Activated gamma-delta T cell treated with Interleukin-2 at 50 U/mL for 16 hours (primary cell): ENCODE measurements at places on chromosomes 4 and X.
A peak's percentile ranks its signal among the peaks of the same experiment; 100 is the strongest.

GRCh38 chr4:89823416-89823815, 13.5 kb downstream of the SNCA start:
- DNase-seq = no peak

DNA sequence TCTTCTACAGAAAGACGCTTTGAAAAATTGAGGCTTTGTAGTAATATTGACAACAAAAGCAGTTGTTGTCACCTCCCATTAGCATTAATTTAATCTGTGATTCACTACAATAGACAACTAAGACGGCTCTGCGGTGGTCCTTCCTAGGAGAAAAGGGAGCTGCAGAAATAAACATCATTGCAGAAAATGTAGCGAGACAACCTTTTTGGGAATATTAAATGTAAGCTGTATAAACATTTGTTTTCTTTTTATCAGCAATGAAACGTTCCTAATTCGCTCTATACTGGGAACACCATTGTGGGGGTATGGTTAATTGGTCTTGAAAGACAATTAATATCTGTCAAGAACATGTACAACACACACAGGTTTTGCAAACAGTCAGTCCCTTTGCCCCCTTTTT, 583.3 kb upstream of the TENM3 start:
- no peak for DNase-seq

- DNase-seq = no peak
Observed at GRCh38 chrX:15465347-15465746, 27.8 kb downstream of the PIR start.

- no peak for DNase-seq
Observed at GRCh38 chr4:134999169-134999568, 797.6 kb upstream of the PABPC4L start.

GRCh38 chr4:167868163-167868562, 224.2 kb upstream of the ANXA10 start:
- no peak for DNase-seq

- DNase-seq = no peak
Observed at GRCh38 chrX:71166461-71166860, 21.8 kb downstream of the NLGN3 start.

DNA sequence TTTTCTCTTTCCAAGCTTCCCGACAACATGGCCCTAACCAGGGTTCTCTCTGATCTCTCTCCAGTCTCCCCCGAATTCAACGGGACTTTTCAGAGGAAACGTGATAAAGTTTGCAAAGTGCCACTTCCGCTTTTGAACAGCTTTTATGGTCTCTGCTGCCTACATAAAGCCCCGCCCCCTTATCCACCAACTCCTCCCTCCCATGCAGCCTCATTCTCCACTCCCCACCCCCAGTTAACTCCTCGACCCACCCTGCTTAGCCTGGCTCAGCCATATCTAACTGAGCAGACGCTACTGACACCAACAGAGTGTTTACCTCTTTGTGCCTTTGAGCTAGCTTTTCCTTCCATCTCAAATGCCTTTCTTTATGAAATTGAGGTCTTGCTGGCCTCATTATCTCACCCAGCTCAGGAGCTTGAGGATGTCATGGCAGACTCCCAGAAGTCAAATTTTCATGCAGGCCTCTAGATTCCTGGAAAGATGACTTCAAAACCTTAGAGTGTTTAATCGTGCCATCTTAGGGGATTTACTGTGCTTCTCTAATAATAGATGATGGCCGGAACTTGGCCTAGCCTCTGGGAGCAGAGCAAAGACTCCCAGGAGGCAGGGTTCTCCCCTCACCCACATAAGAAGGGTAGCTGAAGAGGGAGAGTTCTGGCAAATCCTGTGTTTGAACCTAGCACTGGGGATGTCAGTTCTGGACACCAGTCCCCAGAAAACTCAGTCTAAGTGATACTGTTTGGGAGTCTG, 606.0 kb downstream of the BCOR start:
- DNase-seq = peak; percentile 14

GRCh38 chrX:20522420-20522819, 255.7 kb upstream of the RPS6KA3 start:
- DNase-seq = no peak

GRCh38 chr4:113222471-113222870, 173.0 kb downstream of the ANK2 start:
- no peak for DNase-seq

DNA sequence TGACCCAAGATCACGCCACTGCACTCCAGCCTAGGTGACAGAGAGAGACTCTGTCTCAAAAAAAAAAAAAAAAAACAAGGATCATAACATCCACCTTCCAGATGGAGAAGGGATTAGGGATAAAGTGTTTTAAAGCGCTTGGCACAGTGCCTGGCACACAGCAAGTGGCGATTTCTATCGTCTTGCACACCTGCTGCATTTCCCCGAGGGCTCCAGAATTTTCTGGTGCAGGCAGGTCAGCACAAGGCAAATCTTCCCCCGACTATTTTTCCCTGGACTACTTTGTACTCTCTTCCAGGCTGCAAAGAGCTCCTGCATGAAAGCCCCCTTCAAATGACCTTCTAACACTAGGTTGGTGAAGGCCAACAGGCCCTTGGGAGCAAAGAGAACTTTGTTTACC, 57.3 kb downstream of the APBB2 start:
- DNase-seq = no peak

- no peak for DNase-seq
Observed at GRCh38 chr4:53987761-53988171, 76.6 kb downstream of the CHIC2 start.

DNA sequence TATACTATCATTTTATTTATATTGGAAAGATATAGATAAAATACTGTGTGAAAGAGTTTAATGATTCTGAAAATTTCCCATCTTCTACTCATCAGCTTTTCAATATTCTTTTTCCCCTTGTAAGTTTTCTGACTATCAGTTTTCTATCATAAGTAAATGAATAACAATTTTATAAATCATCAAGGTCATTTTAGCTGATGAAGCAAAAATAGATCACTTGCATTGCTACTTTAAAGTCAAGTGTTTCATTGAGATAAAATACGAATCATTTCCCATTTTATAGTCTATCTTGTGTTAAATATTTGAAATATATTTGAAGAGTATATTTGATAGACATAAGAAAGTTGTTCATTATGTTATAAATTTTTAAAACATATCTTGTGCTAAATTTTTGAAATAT, 811.0 kb upstream of the GALNTL6 start:
- no peak for DNase-seq

- DNase-seq = no peak
Observed at GRCh38 chr4:75525086-75525485, 10.8 kb downstream of the THAP6 start.

- DNase-seq = no peak
Observed at GRCh38 chr4:6620296-6620695, 20.2 kb upstream of the MRFAP1 start.

- DNase-seq = no peak
Observed at GRCh38 chr4:163679189-163679588, 184.7 kb downstream of the TMA16 start.

DNA sequence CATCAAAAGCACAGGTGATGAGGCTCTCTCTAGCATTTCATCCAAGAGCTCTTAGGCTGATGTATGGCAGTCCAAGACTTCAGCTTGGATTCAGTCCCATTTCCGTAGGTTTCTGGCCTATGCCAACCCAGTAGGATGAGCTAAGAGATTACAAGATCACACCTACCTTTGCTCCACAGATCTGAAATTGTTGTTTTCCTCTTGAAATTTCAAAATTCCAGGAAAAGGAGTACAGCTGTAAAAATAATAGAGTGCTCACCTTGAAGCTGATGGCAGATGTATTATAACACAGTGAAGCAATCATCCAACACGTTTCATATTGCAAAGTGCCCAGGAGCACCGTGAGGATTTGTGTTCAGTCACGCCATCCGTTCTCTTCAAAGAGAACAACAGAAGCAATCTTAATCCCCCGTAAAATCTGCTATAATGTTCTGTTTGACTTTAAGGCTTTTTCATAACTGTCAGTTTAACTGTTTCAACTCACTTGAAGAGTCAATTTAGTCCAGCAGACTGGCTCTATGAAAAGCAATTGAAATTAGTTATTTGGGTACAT, 137.5 kb downstream of the CPE start:
- DNase-seq = no peak

DNA sequence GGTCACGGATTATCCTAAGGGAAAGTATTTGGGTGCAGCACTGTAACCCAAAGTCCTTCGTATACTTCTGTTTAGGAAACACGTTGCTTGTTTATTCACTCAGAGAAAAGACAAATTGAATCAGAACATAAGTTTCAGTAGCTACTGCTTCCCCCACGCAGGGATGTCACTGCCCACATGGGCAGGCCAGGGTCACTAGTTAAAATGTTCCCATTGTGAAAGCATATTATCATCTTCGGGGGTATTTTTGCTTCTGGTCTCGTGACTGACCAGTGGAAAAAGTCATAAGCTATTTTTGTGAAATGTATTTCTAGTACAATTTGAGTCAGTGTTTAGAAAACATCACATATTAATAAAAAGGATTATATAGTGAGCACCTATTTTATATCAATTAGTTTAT, 377.8 kb downstream of the PCDH7 start:
- no peak for DNase-seq

DNA sequence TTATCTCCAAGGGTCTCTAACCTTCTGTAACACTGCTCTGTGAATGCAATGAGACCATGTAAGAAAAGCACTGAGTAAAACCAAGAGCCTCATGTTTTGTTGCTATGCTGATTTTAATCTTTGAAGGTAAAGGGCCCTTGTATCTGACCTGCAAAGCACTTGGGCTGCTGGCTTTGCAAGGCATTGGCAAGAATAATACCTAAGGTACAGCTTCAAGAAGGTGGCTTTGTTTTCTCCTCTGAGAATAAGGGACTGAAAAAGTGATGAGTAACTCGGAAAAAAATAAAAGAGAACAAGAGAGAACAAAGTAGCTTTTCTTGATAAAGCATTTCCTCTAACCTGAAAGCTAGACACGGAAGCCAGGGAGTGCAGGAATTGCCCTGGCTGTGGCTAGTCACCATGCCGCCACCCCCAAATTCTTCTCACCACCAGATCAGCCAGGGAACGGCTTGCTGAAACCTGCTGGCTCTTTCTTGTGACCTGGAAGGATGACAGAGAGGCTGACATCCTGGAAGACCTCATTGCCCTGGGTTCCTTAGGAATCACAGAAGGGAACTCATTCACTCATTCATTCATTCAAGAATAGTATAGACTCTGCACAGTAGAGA, 41.8 kb upstream of the HS3ST1 start:
- no peak for DNase-seq

DNA sequence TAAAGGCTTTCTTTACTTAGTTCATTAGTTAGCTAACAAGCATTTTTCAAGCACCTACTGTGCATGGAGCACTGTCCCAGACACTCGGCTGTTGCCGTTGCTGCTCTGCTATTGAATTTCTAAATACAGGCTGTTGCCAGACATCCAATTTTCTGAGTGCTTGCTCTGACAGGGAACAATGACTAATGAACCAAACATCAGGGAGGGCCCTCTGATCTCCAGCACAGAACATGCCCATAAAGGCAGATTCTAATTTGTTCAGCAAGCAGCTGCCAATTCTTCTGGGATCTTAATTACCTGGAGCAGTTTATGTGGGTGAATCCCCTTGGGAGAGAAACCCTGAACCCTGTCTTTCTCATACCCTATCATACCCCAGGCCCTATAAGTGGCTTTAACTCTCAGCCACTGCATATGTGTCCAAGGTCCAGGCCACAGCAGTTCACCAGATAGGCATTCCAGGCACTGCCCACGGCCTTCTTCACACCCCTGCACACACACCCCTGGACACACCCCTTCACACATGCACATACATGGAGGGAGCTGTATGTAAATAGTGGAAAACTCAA, 27.9 kb downstream of the TSC22D3 start:
- DNase-seq = no peak

- DNase-seq = no peak
Observed at GRCh38 chr4:97868097-97868496, 275.2 kb downstream of the STPG2 start.

- peak; percentile 12 for DNase-seq
Observed at GRCh38 chr4:184503869-184504300, 29.5 kb upstream of the IRF2 start.

DNA sequence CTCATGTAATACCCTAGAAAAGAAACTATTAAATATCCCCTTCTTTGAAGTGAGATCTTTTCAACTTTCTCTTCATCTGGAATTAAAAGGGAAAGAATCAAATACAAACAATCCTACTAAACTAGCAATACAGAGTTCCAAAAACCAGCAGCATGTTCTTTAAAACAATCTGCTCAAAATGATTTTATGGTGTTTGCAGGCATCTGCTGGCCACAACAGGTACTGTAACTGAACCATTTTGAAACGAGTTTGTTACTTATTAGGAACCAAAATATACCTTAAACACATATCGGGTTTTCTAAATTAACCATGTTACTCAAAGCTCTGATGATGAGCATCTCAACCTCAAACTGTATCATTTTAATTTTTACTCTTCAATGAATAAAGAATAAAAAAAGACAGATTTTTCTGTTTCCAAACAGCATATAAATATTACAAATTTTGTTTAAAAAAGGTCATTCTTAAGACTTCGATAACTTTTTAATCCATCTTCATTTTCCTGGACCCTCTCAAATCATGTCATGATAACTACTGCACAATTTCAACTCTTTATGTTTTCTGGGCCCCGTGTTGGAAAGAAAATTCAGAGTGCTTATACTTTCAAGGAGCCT, 56.5 kb downstream of the ARAP2 start:
- no peak for DNase-seq

DNA sequence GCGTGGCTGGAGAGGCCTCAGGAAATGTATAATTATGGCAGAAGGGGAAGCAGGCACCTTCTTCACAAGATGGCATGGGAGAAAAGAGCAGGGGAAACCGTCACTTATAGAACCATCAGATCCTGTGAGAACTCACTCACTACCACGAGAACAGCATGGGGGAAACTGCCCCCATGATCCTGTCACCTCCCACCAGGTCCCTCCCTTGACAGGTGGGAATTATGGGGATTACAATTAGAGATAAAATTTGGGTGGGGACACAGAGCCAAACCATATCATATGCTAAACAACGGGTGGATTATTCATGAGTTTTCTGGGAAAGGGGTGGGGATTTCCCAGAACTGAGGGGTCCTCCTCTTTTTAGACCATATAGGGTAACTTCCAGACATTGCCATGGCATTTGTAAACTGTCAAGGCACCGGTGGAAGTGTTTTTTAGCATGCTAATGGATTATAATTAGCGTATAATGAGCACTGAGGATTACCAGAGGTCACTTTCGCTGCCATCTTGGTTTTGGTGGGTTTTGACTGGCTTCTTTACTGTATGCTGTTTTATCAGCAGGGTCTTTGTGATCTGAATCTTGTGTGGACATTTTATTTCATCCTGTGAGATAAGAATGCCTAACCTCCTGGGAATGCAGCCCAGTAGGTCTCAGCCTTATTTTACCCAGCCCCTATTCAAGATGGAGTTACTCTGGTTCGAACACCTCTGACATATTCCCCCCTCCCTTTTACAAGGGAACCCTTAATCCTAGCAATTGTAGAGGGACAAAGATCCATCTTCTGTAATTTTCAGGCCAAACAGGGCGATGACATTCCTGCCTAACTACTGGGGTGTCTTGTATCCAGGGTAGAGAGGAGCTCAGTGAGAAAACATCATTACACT, 27.6 kb upstream of the ZNF81 start:
- no peak for DNase-seq

- no peak for DNase-seq
Observed at GRCh38 chrX:20514358-20514757, 247.6 kb upstream of the RPS6KA3 start.
